Stimulated activated CD4-positive, alpha-beta T cell treated with anti-CD3 and anti-CD28 coated beads, Interleukin-1b, Interleukin-23, amount 100 ng/mL, for 1 hour (primary cell): ENCODE measurements at places on chromosomes 2 and 18.

DNA sequence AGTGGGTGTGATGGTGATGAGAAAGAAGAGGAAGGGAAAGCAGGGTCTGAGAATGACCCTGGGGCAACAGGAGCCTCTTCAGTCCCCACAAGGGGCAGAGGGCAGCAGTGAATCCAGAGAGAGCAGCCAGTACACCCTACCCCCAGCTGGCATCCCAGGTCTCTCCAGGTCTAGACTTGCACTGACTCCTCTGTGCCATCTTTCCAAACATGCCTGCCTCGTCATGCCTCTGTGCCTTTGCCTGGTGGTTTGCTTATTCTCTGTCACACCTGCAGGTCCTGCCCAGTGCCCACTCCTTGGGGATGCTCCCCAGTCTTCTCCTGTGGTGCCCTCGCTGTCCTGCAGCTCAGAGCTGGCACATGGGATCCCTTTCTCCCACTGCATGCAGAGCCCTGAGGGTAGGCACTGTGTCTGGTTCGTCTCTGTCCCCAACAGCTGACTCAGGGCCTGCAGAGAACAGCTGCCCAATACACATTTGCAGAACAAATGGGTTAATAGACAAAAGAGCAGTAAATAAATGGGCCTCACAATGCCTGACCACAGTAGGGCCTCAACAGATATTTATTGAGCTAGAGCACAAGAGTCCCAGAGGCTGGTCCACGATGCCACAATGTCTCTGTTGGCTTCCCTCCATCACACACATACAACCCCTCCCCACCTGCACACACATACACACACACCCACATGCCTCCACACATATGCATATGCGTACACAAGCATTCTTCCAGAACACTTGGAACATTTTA, 89.8 kb downstream of the HS1BP3 start:
- no peak for DNase-seq

DNA sequence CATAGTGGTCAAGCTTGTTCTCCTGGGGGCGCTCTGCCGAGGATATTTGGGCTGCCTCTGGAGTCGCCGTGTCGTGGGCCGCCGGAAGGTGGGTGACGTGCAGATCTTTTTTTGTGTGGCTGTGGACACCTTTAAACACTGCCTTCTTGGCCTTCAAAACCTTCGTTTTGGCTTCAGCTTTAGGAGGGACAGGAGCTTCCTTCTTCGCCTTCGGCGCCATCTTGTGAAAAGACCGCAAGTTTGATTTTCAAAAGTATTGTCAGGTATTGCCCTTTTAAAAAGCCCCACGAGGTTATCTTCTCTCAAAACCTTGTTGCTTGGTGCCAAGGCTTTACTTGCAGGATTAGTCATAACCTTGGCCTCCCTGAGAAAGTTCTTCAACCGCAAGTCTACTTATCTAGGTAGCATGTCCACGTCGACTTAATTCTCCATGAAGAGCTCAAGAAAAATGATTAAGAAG, 20.8 kb downstream of the LAMA3 start:
- DNase-seq: no peak

DNA sequence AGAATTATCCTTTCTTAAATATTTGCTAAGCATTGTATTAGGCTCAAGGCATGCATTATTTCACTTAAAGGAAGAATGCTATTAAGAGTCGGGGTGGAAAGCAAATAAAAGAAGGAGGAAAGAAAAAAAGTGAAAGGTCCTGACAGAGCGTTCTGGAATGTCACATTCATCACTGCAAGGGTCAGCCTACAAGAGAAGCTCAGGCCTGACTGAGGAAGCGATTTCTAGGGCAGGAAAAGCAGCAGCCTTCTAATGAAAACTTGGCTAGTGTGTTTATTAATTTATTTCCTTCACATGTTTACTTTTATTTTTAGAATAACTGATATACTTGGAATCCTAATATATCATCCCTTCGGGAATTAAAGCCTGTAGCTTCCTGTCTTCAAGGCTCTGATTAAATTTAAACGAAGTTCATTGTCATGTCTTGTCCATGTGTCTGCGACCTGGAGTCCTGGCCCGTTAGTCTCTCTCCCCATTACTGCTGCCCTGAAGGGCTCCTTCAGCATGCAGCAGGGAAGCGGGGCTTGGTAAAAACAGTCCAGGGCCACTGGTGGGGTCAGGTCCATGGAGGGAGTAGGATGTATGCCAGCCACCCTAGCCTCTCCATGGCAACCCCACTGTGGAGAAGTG, 119.2 kb upstream of the CCDC68 start:
- DNase-seq: no peak

DNA sequence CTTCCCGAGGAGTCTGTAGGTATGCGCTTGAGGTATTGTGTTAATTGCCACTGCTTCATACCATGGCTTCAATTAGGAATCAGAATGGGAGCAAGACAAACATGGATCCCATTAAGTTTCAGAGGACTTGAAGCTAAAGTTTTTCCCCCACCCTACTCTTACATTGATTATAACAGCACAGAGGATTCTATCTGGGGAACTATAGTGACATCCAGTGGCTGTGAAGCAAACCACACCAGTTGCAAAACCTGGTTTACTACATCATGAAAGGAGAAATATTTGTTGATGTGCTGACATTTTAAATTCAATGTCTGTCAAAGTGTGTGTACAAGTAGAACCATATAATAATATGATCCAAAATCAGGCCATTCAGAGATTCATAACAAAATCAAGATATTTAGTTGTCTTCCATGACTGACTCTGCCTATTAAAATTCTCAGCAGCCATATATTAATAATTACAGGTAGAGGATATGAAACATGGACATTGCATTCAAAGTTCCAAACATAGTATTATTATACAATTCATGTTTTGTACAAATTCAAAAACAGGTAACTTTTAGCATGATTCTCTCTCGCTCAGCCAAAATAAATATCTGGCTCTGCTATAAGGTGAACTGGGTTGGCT, 82.9 kb downstream of the GRB14 start:
- DNase-seq: no peak

DNA sequence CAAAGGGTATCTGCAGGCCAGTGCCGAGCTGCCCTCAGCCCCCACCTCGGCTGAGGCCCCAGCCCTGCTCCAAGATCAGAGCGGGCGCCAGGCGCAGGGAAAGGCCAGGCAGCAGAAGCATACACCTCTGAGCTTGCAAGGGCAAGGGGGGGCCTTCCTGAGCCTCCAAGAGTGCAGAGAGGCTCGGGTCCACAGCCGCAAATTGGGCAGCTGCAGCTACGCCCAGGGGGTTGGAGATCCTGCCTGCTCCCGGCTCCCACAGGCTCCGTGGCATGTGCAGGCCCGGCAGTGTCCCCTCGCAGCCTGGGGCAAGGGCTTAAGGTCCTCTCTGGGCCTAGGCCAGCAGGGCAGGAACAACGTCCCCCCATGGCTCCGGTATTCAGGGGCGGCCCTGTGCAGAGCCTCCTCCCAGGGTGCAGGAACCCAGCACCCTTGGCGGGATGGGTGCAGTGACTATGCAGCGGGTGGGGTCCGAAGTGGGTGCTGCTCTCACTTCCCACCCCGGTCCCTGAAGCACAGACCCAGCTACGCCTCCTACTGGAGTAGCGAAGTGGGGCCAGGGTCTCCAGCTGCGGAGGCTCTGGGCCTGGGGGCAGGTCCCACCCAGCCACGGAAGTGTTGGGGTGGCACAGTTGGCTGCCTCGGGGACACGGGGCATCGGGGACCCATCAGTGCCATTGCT, 120.2 kb upstream of the TMEFF2 start:
- DNase-seq: no peak
